ENCODE measurements at places on chromosomes 6 and 20.
A peak's percentile ranks its signal among the peaks of the same experiment; 100 is the strongest.

- DNase-seq = no peak
Measured at GRCh38 chr6:7239590-7239948, 73.4 kb downstream of the SSR1 start.

GRCh38 chr6:150084426-150084825 is 15.5 kb upstream of the ULBP3 start:
- no peak for DNase-seq

- no peak for DNase-seq
Measured at GRCh38 chr6:143966312-143966711, 41.7 kb downstream of the PLAGL1 start.

GRCh38 chr6:142246960-142247359 is 54.8 kb upstream of the ADGRG6 start:
- no peak for DNase-seq

GRCh38 chr6:55399351-55399750 is 72.1 kb downstream of the GFRAL start:
- DNase-seq = no peak

DNA sequence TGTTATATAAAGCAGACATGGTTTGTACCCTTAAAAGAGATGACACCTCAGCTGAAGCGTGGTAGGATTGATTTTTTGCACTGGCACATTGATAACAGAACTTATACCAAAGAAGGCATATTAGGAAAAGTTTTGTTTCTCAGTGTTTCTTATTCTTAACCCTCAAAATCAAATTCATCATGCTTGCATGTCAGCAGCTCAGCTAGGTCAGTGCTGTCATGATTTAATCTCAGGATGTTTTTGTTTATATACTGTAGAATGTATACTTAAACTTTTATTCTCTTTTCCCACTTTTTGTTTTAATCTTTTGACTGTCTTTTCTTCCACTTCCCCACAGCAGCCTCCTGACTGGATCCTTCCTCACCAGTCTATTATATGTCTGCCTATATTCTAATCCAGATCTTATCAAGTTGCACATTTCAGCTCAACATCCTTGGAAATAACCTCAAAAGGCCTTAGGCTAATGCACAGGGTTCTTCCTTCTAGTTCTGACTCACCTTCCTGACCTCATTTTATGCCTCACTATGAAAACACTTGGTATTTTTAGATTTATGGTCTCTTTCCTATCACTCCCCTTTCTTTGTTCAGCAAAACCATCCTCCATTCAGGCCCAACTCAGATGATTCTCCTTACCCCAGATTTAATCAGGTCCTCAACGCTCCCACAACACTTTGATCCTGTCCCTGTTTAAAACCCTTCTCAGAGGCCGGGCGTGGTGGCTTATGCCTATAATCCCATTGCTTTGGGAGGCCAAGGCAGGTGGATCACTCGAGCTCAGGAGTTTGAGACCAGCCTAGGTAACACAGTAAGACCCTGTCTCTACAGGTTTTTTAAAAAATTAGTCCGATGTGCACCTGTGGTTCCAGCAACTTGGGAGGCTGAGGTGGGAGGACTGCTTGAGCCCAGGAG is 7.2 kb downstream of the HEBP2 start:
- DNase-seq = no peak

DNA sequence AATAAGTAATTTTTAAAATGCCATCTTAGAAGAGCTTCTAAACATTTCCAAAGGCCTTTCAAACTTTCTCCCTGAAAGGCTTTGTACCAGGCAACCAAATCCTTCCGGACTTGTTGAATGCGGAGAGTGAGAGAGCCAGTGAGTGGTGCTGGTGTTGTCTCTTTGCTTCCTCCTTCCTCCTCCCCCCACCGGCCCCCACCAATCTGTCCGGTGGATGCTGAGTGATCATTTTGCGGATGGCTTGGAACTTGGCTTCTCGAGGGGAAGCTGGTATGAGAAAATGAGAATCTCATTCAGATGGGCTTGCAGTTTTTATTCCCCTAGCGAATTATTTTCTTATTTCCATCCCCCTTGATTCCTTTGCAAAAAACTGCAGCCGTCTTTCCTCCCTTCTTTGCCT is 97.3 kb downstream of the ANKRD60 start:
- peak; percentile 40 for DNase-seq

GRCh38 chr6:25154034-25154596 is 125.1 kb upstream of the CARMIL1 start:
- DNase-seq = no peak

DNA sequence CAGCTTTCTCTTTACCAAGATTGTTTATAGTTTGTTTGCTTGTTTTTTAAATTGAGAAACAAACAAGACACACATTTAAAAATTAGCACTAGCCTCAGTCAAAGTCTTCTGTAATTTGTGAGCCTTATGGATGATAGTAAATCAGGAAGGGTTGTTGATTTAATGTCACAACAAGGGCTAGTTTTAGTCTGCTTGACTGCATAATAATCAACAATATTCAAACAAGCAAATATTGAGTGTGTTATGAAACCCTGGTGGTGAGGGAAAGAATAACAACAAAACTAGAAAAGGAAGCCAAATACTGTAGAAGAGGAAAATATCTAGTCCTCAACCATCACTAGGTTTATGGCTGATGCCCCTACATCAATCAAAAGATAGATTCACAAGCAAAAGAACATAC is 228.6 kb downstream of the TBC1D7 start:
- DNase-seq = no peak

DNA sequence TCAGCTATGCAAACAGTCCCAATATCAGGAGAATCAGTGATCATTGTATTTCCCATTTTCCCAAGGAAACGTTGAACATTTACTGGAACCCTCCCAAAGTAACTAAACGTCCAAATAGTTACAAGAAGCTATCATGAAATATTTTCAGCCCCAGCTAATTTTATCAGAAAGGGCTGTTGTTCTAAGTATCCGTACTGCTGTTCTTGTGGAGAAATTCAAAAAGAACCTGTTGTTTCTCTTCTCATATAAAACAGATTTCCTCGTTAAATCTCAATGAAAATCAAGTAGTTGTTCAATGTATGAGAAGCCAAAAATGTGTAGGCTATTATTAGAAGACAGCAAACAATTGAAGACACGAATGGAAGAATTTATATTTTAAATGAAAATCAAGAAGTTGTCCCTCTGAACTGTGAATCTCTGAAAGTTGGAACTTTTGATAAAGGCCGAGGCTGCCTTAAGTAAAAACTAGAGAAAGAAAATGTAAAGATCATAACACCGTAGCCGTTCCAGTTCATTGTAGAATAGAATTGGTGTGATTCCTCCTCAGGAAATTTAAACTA is 107.7 kb downstream of the HFE start:
- DNase-seq = no peak

DNA sequence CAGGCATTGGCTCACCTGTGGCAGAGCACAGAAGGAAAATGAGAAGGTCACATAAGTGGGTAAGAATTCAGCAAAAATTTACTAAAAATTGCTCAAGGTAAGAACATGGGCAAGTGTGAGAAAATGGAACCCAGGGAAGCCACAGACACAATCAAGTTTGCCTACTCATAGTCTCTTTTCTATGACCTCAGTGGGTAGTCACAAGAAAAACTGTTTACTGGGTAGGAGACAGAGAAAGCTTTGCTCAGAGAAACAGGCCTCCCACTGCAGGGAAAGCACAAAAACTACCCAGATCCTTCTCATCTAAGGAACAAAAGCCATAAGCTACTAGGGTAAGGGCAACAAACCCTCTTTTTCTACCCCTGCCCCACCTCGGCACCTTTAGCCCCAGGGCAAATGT is 35.2 kb downstream of the FAM184A start:
- no peak for DNase-seq

DNA sequence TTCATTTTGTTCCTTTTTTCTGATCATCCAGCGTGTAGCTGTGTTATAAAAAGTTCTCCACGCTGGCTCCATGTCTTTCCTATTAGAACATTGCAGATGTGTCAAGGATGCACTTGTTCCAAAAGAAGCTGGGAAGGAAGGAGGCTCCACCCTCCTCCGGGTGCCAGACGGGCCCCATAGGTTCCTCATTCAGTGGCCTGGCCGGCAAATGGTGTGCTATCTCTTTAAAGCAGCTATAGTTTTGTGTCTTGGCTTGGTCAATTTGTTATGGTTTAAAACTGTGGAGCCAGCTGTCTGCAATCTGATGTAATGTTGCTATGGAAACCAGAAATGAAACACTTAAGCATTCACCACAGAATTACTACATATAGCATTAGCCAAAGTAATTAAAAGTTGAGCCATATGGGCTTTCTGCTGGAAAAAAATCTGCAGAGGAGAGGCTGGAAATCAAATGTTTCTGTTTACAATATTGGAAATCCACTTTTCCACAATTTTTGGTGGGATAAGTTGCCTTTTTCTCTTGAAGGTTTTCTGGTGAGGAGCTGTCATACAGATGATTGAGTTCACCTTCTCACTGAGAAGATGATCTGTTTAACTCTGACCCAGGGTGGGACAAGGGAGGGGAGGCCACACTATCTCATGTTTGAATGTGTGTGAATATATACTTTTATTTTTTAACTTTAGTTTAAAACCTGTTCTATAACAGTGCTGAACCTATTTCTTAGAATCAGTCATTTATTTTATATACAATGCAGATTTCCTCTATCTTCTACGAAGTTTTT is 167.4 kb downstream of the SASH1 start:
- peak; percentile 100 for DNase-seq

DNA sequence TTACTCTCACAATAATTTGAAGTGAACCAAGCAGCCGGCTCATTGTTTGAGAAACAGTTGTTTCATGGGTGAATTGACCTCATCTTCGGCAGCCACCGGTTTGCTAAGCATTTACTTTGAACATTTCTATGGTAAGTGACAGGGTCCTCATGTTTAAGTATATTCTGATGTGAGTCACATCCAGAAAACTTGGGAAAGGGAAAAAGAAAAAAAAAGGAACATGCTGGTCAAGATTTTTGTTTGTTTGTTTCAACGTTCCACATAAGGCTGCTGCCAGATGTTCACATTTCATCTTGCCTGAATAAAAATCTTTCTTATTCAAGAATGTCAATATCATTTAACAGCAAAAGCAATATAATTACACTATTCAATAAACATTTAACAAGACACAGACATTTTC is 55.0 kb upstream of the EXOC2 start:
- DNase-seq = no peak

- DNase-seq = no peak
Measured at GRCh38 chr20:33963751-33964150, 30.0 kb upstream of the RALY start.

DNA sequence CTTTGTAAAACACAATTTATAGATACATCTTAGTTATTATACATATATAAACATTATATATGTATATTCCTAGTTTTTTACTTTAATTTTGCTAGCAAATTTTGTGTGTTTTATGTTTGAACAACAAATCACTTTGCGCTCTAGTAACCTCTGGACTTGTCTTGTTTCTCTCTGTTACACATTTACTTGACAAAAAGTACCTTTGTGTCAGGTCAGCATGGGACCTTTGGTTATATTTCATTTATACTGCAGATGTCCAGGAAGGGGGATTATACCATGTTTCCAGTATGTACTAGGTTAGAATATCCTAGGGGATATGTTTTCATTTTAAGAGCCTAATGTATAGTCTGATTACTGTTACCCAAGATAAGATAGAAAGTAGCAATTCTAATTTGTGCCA is 28.5 kb upstream of the ELOVL5 start:
- no peak for DNase-seq

- peak; percentile 55 for DNase-seq
Measured at GRCh38 chr20:50464026-50464724, 46.0 kb upstream of the PTPN1 start.

GRCh38 chr6:33298773-33299236 is at the start of gene RGL2:
Gene RGL2, minus strand, starts transcription at chr6:33298942. Its CDS starts 332 bp downstream, at chr6:33298610.
- peak; percentile 65 for DNase-seq

DNA sequence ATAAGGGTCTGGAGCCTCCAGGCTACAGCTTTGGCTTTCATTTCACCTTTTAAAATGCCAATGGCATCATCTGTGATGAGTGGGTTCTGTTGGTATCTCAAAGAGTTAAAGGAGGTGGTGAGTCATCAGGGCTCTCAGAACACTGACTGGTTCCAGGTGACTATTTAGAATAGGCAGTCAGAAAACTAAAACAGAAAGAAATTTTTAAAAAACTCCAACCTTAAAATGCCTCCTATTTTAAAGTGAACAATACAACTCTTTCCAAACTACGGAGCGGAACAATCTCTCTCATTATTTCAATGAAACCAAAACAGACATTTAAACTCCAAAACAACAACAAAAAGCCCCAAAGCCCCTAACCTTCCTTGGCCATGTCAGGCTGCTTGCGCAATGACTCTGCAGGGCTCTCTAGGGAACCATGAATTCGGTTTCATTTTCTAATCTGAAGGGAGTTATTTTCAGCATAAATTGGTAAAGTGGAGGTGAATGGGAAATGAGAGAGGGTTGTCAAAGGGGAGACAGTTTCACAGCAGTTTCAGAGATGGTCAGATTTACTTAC is 194.9 kb downstream of the KIF6 start:
- peak; percentile 49 for DNase-seq

- DNase-seq = no peak
Measured at GRCh38 chr20:25720285-25720684, 23.6 kb upstream of the ZNF337 start.

DNA sequence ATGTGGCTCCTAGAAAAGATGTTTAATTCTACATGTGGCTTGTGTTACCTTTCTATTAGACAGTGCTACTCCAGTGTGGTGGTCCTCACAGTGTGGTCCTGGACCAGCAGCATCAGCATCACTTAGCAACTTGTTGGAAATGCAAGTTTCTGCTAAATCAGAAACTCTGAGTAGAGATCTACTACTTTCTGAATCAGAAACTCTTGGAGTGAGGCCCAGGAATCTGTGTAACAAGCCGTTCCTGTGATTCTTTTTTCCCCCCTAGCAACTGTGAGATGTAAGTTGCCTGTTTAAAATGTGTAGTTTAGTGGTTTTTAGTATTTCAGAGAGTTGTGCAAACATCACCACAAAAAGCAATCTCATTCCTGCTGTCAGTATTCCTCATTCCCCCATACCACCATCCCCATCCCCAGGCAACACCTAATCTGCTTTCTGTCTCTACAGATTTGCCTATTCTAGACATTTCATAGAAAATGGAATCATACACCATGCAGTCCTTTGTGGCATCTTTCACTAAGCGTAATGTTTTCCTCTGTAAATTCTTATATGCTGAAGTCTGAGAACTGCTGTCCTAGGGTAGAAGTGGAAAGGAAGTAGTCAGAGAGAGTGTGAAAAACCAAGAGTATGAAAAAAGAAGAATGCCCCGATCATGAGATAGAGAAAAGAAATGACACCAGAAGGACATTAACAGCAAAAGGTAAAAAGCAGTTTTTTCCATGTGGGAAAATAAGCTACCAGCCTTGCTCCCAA is 18.9 kb upstream of the BTBD9 start:
- peak; percentile 5 for DNase-seq

DNA sequence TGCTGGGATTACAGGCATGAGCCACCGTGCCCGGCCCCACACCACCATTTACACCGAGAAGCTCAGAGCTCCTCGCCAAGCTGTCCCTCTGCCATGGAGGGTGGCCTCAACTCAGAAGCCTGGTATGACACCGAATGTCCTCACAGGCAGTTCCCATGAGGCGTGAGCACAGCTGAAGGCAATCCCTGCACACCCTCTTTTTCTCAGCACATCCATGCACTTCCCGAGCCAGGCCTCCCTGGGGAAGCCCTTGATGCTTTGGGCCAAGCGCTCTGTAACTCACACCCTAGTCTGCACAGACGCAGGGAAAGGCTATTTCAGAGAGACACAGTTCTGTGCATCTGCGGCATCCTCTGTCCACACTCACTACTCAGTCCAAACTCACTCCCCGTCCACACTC is 18.4 kb downstream of the THBS2 start:
- DNase-seq = no peak
